A549 treated with DMSO at 1 μM for 4 hours (cell line): ENCODE measurements at places on chromosomes 1 and 21. TPM values are rescaled to one million over a fixed set of nuclear protein-coding genes. Genes with fewer than 3 reads are reported as not detected.

Gene KLF17
- total RNA-seq = 0.18 to 0.64 TPM (median 0.31 TPM) in 5 replicates

Gene MFAP2
- 0.32 to 1.1 TPM (median 0.44 TPM) in 5 replicates for total RNA-seq

Gene FRRS1
- total RNA-seq = 2.2 to 2.5 TPM (median 2.4 TPM) in 5 replicates

Gene DNASE2B
- total RNA-seq = not detected in 5 replicates

Gene ADPRS
- 23.3 to 29.3 TPM (median 25.8 TPM) in 5 replicates for total RNA-seq

Gene HSPB7
- total RNA-seq = 0.05 TPM in 1 of 5 replicates, not detected in the others

Gene ANGPTL1
- total RNA-seq = not detected in 5 replicates
